ENCODE measurements at places on chromosomes 16 and 17. TPM values are rescaled to one million over a fixed set of nuclear protein-coding genes. Genes with fewer than 3 reads are reported as not detected.
A peak's percentile ranks its signal among the peaks of the same experiment; 100 is the strongest.

- peak; percentile 25 for DNase-seq
These were observed 526 bp downstream of the CBFB start for GRCh38 chr16:67029254-67030096.

GRCh38 chr16:53822936-53823529 is 119.1 kb downstream of the FTO start:
- DNase-seq: peak; percentile 36

DNA sequence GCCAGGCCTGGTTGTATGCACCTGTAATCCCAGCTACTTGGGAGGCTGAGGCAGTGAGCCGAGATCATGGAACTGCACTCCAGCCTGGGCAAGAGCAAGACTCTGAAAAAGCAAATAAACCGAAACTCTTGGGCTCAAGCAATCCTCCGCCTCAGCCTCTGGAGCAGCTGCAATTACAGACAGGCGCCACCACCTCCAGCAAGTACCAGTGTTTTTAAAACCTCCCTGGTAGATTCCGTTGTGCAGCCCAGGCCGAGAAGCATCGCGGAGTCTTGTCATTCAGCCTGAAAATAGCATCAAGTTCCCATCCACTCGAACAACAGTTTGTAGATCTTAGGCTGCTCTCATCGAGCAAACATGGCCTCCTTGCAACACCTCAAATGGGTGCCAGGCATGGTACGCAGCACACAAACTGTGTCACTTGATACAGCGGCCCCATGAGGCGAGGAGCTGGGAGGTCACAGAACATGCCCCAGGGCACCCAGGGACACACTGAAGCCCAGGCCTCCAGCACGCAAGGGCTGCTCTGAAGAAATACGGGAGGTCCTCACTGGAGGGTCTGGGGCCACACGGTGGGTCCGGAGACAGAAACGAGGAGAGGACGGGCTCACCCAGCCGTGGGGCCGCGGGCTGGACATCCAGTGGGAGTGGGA is 18.1 kb downstream of the TMC6 start:
- no peak for DNase-seq

GRCh38 chr17:57985675-57985974 is 2.4 kb downstream of the VEZF1 start:
- DNase-seq: peak; percentile 93

GRCh38 chr16:80040814-80041213 is 440.3 kb upstream of the MAF start:
- DNase-seq: no peak

GRCh38 chr16:75074920-75075687 is 41.5 kb downstream of the LDHD start:
- DNase-seq: no peak

- DNase-seq: no peak
These were observed 35.4 kb downstream of the WFDC1 start for GRCh38 chr16:84329843-84330684.

DNA sequence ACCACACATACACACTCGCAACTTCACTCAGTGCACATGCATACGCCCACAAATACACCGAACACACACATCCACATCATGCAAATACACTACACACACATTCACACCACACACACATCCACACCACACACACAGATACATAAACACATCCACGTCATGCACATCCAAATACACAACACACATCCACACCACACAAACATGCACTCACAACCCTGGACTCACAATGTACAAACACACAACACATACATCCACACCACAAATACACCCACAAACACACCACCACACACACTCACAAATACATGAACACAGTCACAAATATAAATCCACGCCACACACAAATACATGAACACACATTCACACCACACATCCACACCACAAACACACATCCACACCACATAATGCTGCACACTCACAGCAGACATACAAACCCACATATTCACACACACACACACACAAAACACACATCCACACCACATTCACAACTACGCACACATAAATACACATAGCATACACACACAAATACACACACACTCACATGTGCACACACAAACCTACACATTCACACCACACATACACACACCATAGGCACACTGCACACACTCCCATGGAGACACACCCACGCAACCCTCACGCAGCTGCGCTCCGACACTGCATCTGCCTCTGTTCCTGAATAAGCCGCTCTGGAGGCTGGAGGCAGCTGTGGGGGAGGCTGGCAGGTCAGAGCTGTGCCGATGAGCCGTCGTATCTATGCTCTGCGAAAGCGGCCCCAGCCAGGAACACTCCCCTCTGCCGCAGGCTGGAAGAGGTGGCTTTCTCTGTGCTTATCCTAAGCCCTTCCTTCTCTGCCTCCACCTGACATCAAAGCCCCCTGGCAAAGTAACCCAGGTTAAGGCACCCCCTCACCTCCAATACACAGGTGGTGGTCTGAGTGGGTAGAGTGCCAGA is 141.8 kb downstream of the GRIN2A start:
- DNase-seq: no peak

DNA sequence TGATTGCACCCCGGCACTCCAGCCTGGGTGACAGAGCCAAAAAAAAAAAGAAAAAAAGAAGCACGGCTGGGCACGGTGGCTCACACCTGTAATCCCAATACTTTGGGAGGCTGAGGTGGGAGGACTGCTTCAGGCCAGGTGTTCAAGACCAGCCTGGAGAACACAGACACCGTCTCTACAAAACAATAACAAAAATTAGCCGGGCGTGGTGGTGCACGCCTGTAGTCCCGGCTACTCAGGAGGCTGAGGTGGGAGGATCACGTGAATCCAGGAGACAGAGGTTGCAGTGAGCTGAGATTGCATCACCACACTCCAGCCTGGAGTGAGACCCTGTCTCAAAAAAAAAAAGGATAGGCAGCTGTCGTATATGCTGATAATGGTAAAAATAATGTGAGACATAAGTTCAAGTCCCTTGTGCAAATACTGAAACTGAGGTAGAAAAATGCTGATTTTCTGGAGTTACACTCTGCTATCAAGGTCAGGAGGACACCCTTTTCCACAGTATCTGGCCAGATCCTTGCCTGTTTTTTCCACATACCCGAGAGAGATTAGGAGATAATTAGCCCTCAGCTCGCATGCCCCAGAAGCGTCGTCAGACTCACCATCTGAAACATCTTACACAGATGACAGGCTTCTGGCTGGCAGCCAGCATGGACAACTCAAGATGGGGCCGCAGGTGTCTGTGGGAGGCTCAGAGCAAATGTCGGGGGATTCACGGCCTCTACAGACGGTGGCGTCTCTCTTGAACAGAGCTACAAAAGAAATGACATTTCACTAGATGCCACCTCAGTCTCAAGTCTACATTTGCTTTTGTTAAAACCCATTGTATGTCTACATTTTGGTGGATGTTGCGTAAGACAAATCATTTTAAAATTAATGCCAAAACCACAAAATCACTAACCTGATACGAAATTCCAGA is 36.8 kb downstream of the WDR45B start:
- DNase-seq: no peak

DNA sequence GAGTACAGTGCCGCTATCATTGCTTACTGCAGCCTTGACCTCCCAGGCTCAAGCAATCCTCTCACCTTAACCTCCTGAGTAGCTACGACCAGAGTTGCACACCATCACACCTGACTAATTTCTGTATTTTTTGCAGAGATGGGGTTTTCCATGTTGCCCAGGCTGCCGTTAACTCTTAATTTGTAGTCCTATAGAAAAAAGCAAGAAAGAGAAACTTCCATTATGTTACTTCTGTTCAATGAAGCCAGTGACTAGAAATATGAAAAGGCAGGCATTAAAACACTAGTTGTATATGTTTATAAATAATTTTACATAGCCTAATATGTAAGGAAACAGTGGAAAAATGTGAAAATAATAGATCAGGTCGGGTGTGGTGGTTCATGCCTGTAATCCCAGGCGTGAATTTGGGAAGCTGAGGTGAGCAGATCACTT is 9.7 kb downstream of the RAD51C start:
- no peak for DNase-seq

DNA sequence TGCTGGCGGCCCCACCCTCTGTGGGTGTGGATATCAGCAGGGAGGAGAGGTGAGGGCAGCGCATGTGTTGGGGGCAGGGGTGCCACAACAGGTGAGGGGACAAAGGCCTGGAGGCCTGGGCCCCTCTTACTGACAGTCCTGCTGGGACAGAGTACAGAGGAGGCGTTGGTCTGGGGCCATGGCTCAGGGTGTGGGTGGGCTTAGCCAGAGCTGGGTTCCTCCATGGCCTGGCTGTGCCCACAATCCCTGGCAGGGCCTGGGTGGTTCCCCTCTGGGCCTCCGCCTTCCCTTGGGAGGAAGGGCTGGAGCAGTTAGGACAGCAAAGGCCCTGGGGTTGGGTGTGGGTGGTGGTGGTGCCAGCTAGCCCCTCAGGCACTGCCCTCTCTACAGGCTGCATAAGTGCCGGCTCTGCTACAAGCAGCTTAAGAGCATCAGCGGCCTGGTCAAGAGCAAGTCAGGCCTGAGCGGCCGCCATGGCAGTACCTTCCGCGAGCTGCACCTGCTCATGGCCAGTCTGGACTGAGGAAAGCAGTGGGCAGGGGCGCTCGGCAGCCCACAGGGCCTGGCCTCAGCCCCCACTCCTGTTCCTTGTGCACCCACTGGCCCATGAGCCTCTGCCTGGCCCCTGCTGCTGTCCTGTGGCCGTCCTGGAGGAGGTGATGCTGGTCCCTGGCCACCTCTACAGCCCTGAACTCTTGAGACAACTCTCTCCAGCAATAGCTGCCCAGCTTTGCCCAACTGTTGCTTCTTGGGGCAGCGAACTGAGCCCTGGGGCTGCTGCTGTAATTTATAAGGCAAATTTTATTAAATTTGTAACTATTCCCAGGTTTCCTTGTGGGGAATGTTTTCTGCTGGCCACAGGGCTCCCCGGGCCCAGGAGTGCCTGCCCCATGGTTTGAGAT is 21.1 kb downstream of the KATNB1 start:
- no peak for DNase-seq

DNA sequence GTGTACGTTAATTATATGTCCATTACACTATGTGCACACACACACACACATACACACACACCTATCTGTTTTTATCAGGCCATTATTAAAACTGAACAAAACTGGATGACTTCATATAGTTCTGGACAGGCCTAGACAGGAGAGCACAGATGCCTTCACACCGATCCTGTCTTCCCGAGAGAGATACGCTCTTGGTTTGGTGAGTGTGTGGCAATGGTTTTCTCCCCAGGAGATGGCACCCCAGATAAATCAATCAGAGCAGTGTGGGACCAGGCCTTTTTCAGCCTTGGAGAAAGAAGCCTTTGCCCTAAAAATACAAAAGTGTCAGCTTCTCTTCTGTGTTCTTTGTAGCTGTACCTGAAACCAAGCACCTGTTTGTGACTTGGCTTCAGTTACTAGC is 83.7 kb downstream of the CPPED1 start:
- no peak for DNase-seq

GRCh38 chr16:893360-893759 is 77.4 kb downstream of the LMF1 start:
- DNase-seq: no peak

- DNase-seq: no peak
These were observed 26.5 kb upstream of the CDR2 start for GRCh38 chr16:22400900-22401299.

- DNase-seq: no peak
These were observed 25.7 kb downstream of the RAB11FIP4 start for GRCh38 chr17:31417051-31417792.

GRCh38 chr16:5018793-5019192 is 14.9 kb downstream of the NAGPA start:
- DNase-seq: no peak

SLFN12 gene
- not detected for total RNA-seq

TVP23C gene
- total RNA-seq: 23.7 TPM

KRTAP9-2 gene
- not detected for total RNA-seq

OR4D1 gene
- not detected for total RNA-seq

SLC7A6OS gene
- 12.6 TPM for total RNA-seq

LASP1 gene
- 120 TPM for total RNA-seq

ACSM2A gene
- total RNA-seq: not detected

Measured in PC-3 (cell line).